GM23248 (cell line): ENCODE measurements at places on chromosomes 16 and 17. TPM values are rescaled to one million over a fixed set of nuclear protein-coding genes. Genes with fewer than 3 reads are reported as not detected.

- no peaks in the 10 kb centered on the region for H3K36me3 ChIP-seq
- H3K27ac ChIP-seq, result no peak overlapping the region
- no peak for DNase-seq
- H3K4me3 ChIP-seq, result no peak overlapping the region
These were observed 432.5 kb downstream of the HS3ST3B1 start for GRCh38 chr17:14733376-14733775.

DNA sequence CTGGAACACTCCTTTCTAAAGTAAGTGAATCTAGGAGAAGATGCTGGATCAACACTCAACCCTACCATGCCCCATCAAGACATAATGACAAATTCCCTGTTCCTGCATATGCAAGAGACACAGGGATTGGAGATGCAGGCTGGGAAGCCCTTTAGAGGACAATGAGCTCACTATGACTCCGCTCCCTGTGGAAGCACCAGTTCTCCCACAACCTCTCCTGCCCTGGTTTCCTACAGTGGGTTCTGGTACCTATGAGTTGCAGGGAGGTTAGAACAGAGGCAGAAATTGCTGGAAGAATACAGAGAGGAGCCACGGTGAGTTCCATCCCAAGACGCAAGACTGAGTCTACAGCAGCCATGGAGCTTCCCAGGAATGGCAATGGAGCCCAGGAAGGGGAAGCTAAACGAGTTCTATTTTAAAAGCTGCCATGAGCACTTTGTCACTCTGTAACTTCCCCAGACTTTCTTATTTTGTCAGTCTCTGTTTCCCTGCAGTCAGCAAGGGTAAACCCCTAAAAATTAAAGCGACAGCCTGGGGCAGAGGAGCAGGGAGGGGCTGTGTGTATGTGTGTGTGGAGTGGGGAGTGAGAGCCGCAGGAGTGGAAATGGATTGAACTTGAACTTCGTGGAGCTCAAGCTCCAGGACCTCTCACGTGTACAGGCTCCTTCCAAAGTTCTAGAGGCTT, 42.3 kb upstream of the PIK3R6 start:
- peaks cover 17% of the 10 kb centered on the region for H3K27me3 ChIP-seq
- no peak for DNase-seq
- H3K36me3 ChIP-seq, result no peaks in the 10 kb centered on the region

- H3K27me3 ChIP-seq, result no peaks in the 10 kb centered on the region
- H3K36me3 ChIP-seq, result no peaks in the 10 kb centered on the region
- no peak for DNase-seq
- no peak overlapping the region for H3K4me3 ChIP-seq
- H3K4me1 ChIP-seq, result peaks cover 12% of the 10 kb centered on the region
These were observed 112.7 kb downstream of the ADCY9 start for GRCh38 chr16:4003576-4003975.

DNA sequence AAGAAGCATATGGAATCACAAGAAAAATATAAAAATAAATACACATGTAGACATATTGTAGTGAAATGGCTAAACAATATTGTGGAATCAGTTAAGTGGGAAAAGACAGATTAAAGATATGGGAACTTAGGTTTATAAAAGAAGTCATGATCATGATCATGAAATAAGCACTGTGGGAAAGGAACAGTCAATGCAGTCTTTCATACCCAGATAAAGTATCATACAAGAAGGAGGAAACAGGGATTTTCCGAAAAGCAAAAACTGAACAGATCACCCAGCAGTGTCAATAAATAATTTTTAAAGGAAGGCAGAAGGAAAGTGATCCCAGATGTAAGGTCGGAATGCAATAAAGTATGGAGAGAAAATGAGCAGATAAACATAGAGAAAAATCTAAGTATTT, 71.6 kb downstream of the NETO2 start:
- peaks cover 9% of the 10 kb centered on the region; the same call in 1 of the 2 replicates for H3K27me3 ChIP-seq
- H3K27ac ChIP-seq, result no peak overlapping the region
- DNase-seq, result no peak
- H3K4me3 ChIP-seq, result no peak overlapping the region

DNA sequence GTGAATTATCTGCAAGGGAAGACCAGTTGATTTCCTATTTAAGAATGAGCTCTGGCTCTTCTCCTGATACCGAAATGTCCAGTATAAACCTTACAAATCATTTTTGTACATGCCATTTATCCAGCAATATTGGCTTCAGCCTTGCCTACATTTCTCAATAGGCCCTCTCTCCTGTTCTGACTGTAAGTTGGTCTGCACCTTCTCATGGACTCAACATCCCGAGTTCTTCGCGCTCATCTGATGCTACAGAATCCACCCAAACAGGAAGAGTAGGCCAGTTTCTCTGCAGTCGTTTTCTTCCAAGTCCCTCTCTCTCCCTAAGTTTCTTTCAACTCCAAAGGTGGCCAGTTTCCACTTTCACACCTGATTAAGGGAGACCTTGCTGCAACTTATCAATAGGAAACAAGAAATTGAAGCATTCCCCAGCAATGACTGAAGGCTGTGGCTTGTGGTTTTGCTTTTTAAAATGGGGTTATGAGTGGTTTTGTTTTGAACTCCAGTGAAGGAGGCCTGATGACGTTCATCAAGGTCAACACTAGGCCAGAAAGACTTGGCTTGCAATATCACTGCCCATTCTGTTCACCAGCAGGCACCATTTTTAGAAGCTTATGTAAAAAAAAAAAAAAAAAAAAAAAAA, 383.0 kb downstream of the MAF start:
- no peak overlapping the region for H3K4me3 ChIP-seq
- no peaks in the 10 kb centered on the region for H3K27me3 ChIP-seq

DNA sequence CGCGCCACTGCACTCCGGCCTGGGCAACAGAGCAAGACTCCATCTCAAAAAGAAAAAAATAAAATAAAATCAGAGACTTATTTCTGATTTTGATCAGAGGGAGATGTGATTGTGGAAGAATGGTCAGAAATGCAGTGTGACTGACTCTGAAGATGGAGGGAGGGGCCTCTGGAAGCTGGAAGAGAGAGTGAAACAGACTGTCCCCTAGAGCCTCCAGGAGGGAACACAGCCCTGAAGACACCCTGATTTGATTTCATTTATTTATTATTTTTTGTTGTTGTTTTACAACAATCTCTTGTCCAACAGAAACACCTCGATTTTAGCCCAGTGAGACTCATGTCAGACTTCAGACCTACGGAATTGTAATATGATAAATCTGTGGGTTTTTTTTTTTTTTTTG, 26.1 kb downstream of the BCL7C start:
- peak; percentile 50 for DNase-seq
- no peaks in the 10 kb centered on the region for H3K36me3 ChIP-seq
- no peak overlapping the region for H3K27ac ChIP-seq
- no peaks in the 10 kb centered on the region for H3K4me1 ChIP-seq
- no peaks in the 10 kb centered on the region for H3K27me3 ChIP-seq
- no peak overlapping the region for H3K4me3 ChIP-seq

DNA sequence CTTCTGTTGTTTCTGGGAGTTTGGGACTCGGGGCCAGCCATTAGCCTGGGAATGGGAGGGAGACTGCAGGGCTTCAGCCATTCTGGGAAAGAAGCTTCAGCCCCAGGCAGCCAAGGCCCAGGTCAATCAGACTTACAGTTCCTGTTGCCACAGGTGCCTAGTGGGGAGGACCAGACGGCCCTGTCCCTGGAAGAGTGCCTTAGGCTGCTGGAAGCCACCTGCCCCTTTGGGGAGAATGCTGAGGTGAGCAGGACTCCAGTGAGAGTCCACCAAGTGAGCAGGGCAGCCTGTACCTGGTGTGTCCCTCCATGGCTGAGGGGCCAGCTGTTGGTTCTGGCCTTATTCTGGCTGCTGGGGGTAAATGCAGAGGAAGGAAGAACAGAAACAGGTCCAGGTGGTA, 8.7 kb downstream of the NFE2L1 start:
- no peaks in the 10 kb centered on the region for H3K27me3 ChIP-seq
- no peak overlapping the region for H3K4me3 ChIP-seq
- peaks cover 45% of the 10 kb centered on the region for H3K4me1 ChIP-seq
- DNase-seq, result no peak
- peak overlapping the region; percentile 91 for H3K27ac ChIP-seq

DNA sequence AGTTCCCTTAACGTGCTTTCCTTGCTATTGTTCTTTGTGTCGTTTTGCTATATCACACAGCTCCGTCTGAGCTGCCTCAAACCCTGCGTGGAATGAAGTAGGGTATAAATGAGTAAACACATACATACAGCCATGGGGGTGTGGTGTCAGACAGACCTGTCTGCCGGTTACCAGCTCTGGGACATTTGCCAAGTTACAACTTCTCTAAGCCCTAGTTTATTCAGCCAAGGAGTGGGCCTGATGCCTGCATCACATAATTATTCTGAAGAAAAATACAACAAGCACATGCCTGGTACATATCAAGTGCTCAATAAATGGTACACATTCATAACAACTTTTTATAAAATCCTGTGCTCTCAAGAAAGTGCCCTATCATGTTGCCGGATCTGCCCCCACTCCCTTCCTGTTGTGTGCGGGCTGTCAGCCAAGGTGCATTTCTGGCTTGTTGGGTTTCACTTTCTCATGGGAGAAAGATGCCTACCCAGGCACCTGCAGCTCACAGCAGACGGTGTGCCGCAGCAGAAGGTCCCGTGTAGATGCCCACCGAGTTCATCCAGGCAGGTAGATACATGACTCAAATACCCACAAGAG, 30.5 kb downstream of the SMPD3 start:
- DNase-seq, result no peak
- 0 out of 2 replicates have a peak, but pooled peaks cover 9% of the 10 kb centered on the region for H3K4me1 ChIP-seq
- H3K27ac ChIP-seq, result no peak overlapping the region
- H3K36me3 ChIP-seq, result no peaks in the 10 kb centered on the region
- peaks cover 10% of the 10 kb centered on the region; the same call in 1 of the 2 replicates for H3K27me3 ChIP-seq

GRCh38 chr17:57440522-57441269, 184.4 kb downstream of the MSI2 start:
- DNase-seq, result peak; percentile 78

- peak; percentile 31 for DNase-seq
- H3K4me3 ChIP-seq, result no peak overlapping the region
- no peak overlapping the region for H3K27ac ChIP-seq
- H3K36me3 ChIP-seq, result no peaks in the 10 kb centered on the region
- H3K4me1 ChIP-seq, result peaks cover 13% of the 10 kb centered on the region
- no peaks in the 10 kb centered on the region for H3K27me3 ChIP-seq
These were observed 37.7 kb downstream of the BAHCC1 start for GRCh38 chr17:81432941-81433340.

- no peaks in the 10 kb centered on the region for H3K4me1 ChIP-seq
- H3K27me3 ChIP-seq, result no peaks in the 10 kb centered on the region; the same call in 1 of the 2 replicates
- no peaks in the 10 kb centered on the region for H3K36me3 ChIP-seq
These were observed 18.0 kb downstream of the MYLK3 start for GRCh38 chr16:46730126-46730525.

DNA sequence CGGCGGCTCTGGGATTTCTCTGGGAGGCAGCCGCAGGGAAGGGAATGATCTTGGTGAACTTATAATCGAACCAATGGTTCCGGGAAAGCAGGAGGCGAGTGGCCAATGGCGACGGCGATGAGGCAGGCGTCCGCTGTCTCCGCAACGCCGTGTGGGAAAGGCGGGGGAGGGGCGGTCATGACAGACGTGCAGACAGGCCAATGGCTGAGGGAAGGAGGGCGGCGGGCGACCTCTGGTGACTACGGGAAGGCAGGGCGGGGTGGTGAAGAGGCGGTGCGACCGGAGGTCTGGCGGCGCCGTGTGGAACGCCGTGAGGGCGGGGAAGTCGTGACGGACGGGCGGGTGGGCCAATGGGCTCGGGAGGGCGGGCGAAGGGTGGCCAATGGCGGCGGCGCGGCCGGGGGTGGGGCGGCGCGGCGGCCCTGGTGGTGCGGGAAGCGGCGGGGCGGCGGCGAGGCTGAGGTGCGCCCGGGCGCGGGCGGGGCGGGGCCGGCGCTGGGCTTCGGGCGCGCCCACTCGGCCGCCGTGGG, at the start of gene RAB40C:
Gene RAB40C, plus strand, starts transcription at position 409 of the 530 bp plus-strand sequence. CDS start 226 bp downstream, outside the sequence.
- no peaks in the 10 kb centered on the region for H3K27me3 ChIP-seq
- peak within 1 kb of the TSS; percentile 90 for H3K27ac ChIP-seq
- H3K4me1 ChIP-seq, result 0 out of 2 replicates have a peak, but pooled peaks cover 5% of the 10 kb centered on the region
- no peaks in the 10 kb centered on the region for H3K36me3 ChIP-seq
- DNase-seq, result peak; percentile 99
- peak within 1 kb of the TSS; percentile 100 for H3K4me3 ChIP-seq

GRCh38 chr17:8409966-8410882, 12.6 kb upstream of the RNF222 start:
- no peaks in the 10 kb centered on the region for H3K27me3 ChIP-seq
- no peak overlapping the region for H3K4me3 ChIP-seq
- peaks cover 7% of the 10 kb centered on the region; the same call in 1 of the 2 replicates for H3K4me1 ChIP-seq
- DNase-seq, result peak; percentile 93
- H3K36me3 ChIP-seq, result no peaks in the 10 kb centered on the region

GRCh38 chr16:77910021-77910420, 112.3 kb upstream of the CLEC3A start:
- no peaks in the 10 kb centered on the region for H3K36me3 ChIP-seq
- H3K27ac ChIP-seq, result no peak overlapping the region
- H3K4me3 ChIP-seq, result no peak overlapping the region
- no peaks in the 10 kb centered on the region; the same call in 1 of the 2 replicates for H3K27me3 ChIP-seq
- DNase-seq, result no peak

GRCh38 chr17:48006936-48007709, 30.5 kb downstream of the COPZ2 start:
- H3K4me1 ChIP-seq, result peaks cover 37% of the 10 kb centered on the region
- no peak overlapping the region for H3K27ac ChIP-seq
- H3K27me3 ChIP-seq, result no peaks in the 10 kb centered on the region
- no peak for DNase-seq
- H3K36me3 ChIP-seq, result no peaks in the 10 kb centered on the region

DNA sequence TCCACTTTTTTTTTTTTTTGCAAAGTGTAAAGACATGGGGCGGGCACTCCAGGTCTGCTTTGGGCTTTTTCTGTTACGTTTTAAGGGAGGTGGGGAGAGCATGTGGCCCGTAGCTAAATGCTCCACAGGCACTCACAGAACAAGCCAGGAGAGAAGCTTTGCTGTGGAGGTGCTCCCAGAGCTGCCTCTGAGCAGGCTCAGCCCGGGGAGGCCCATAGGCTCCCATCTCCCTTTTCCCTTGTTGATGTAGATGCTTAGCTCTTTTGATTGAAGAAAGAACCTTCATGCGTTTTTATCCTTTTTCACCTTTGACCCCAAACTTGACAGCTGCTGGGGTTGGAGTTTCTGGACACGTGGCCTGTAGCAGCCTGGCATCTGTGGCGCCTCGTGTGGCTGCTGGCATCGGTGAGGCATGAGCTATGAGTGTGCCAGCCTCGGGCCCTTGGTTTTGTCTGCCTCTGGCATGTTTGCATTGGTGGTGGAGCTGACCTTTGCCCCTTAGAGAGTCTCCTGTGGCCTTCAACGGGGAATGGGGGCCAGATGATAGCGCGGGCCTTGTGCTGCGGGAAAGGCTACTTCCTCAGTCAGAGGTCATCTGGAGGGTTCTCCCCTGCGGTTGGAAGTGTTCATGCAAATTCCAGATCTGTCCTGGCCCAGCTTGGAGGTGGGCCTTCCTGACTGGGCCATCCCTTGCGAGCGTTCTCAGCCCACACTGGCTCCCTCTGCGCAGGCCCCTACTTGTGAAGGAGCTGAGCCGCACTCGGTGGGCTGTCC, 20.0 kb upstream of the IL17C start:
- H3K36me3 ChIP-seq, result peaks cover 3% of the 10 kb centered on the region; the same call in 1 of the 2 replicates
- no peaks in the 10 kb centered on the region for H3K4me1 ChIP-seq
- H3K27ac ChIP-seq, result no peak overlapping the region
- DNase-seq, result no peak
- no peaks in the 10 kb centered on the region for H3K27me3 ChIP-seq

PHAF1 gene
- 22.3 and 24.4 TPM in 2 replicates for total RNA-seq

KRTAP16-1 gene
- not detected in 2 replicates for total RNA-seq

TPPP3 gene
- total RNA-seq, result not detected in 2 replicates

CDC6 gene
- total RNA-seq, result 12.4 and 13.4 TPM in 2 replicates

PLLP gene
- total RNA-seq, result not detected in 2 replicates

PPM1E gene
- total RNA-seq, result not detected in 2 replicates

DNAAF8 gene
- 0.25 and 0.86 TPM in 2 replicates for total RNA-seq

IQCK gene
- total RNA-seq, result 9.8 and 24.8 TPM in 2 replicates

WNT9B gene
- total RNA-seq, result not detected in 2 replicates
